ENCODE measurements at places on chromosomes 16 and 17. TPM values are rescaled to one million over a fixed set of nuclear protein-coding genes. Genes with fewer than 3 reads are reported as not detected.

ERCC4 gene
- 10.8 TPM for total RNA-seq

FBXO31 gene
- 29.5 TPM for total RNA-seq

KRTAP3-1 gene
- total RNA-seq, result not detected

STH gene
- not detected for total RNA-seq

SUMO2 gene
- 461 TPM for total RNA-seq

HID1 gene
- total RNA-seq, result 0.58 TPM

AGRP gene
- total RNA-seq, result not detected

LCAT gene
- total RNA-seq, result 14.6 TPM

HOXB6 gene
- not detected for total RNA-seq

PRSS36 gene
- total RNA-seq, result 2.0 TPM

NEUROD2 gene
- not detected for total RNA-seq

TBX6 gene
- total RNA-seq, result 2.1 TPM

CCL1 gene
- 0.58 TPM for total RNA-seq

CACNG3 gene
- not detected for total RNA-seq

SPN gene
- total RNA-seq, result 336 TPM

RUNDC1 gene
- total RNA-seq, result 15.7 TPM

LGALS9C gene
- total RNA-seq, result 1.2 TPM

SDR42E2 gene
- not detected for total RNA-seq

KRT27 gene
- not detected for total RNA-seq

ZNF646 gene
- 27.0 TPM for total RNA-seq

WNT9B gene
- total RNA-seq, result not detected

Data from activated naive CD4-positive, alpha-beta T cell treated with anti-CD3 and anti-CD28 coated beads, Interleukin-2, amount 10 ng/mL, durations not matched to agents 5 hours and 36 hours (primary cell).